ENCODE measurements at places on chromosomes 16 and 17.

GRCh38 chr17:4301066-4301465 is 37.3 kb upstream of the ANKFY1 start:
- no peaks in the 10 kb centered on the region for H3K27me3 ChIP-seq
- no peak overlapping the region for H3K4me3 ChIP-seq
- peaks cover 4% of the 10 kb centered on the region for H3K36me3 ChIP-seq
- peak overlapping the region; percentile 53 for H3K27ac ChIP-seq
- no peak for DNase-seq

DNA sequence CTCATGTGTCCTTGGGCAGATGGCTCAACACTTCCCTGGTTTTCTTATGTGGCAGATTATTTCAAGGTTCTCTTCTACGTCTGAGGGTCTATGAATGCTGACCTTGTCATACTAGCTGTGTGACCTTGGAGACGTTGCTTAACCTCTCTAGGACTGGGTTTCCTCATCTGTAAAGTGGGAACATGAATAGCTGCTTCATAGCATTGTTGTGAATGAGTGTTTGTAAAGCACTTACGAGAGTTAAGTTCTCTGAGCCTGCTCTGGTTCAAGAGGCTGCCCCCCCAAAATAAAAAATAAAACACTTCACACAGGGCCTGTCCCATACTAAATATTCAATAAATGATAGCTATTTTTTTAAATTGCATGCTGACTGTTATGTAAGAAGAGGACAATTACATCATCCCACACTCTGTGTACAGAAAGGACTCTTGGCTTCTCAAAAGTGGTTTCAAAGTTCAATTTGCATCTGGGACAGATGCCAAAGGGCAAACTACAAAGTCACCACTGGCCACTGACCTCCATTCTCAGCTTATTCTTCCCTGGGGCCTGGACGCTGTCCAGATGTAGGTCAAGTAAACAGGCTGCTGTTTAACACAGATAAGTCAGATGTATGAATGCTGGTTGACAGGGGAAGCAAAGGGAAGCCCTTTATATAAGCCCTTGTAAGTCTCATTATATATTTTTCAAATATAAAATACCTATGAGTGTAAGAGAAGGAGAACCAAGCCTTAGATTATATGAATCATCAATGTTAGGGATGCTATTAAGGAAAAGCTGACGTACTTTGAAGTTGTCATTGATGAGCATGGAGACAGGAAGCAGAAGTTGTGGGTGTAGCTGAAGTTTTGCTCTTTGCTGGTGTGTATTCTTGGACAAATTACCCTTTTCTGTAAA is 15.4 kb upstream of the NDEL1 start:
- no peak overlapping the region for H3K27ac ChIP-seq
- no peak overlapping the region for H3K4me3 ChIP-seq
- no peak for DNase-seq
- peaks cover 23% of the 10 kb centered on the region for H3K27me3 ChIP-seq
- no peaks in the 10 kb centered on the region for H3K36me3 ChIP-seq

- no peak overlapping the region for H3K27ac ChIP-seq
- no peaks in the 10 kb centered on the region for H3K27me3 ChIP-seq
- H3K4me1 ChIP-seq = peaks cover 3% of the 10 kb centered on the region
- no peak for DNase-seq
- H3K4me3 ChIP-seq = no peak overlapping the region
- H3K36me3 ChIP-seq = no peaks in the 10 kb centered on the region
Measured at GRCh38 chr17:27339836-27340550, 46.1 kb downstream of the WSB1 start.

DNA sequence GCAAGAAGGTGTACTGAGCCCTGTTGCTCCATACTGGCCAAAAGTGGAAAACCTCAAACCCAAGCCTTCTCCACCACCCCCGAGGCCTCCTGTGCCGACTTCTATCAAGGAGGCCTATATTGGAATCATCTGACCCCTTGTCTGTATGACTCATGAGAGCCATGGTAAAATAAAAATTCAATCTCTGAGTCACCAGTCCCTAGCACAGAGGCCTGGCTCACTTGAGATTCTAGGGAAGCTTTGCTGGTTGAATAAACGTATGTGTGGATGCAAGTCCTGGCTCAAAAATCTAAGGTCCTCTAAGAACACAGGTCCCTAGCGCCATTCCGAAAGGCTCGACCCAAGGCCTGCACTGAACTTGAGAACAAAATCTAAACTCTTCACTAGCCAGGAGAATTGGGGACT is 15.0 kb downstream of the NSMCE1 start:
- H3K27ac ChIP-seq = no peak overlapping the region
- DNase-seq = no peak
- peaks cover 7% of the 10 kb centered on the region for H3K36me3 ChIP-seq
- H3K4me1 ChIP-seq = peaks cover 4% of the 10 kb centered on the region
- no peaks in the 10 kb centered on the region for H3K27me3 ChIP-seq
- H3K4me3 ChIP-seq = no peak overlapping the region

- H3K36me3 ChIP-seq = no peaks in the 10 kb centered on the region
- H3K4me1 ChIP-seq = peaks cover 3% of the 10 kb centered on the region
- H3K27me3 ChIP-seq = peaks cover 9% of the 10 kb centered on the region
- no peak overlapping the region for H3K4me3 ChIP-seq
Measured at GRCh38 chr17:29215717-29216116, 30.9 kb upstream of the CRYBA1 start.

DNA sequence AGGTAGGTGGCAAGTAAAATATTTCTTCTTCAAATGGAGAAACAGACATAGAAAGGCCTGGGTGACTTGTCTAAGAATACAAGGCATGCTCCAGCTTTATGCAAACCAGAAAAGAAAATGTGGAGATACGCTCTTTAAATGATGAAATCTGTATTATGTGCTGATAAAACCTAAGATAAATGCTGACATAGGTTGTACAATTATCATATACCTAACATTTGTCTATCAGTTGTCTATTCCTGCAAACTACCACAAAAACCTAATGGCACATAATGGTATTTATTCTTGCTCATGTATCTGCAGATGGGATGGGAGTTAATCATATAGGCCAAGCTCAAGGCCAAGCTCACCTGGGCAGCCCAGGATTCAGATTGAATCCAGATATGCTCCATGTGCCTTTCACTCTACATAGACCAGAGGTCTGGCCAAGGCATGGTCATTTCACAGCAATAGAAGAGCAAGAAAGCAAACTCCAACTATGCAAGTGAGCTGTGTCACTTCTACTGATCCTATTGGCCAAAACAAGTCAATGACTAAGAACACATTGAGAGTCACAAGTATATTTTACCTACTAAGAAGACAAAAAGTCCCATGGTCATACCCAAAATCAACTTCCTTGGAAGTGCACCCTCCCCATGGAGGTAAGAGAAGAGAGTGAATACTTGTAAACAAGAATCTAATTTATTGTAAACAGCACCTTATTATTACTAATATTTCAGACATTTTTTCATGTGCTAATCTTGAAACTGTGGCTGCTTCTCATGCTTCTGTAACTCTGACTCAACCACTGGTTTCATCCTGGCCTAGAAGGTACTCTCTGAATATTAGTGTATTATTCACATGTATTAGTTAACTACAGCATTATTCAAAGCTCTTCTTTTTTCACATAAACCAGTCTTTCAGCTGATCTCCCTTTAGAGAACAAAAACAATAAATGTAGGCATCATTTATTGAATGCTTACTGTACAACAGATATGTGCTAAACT is 270.7 kb upstream of the SOX9 start:
- no peaks in the 10 kb centered on the region for H3K36me3 ChIP-seq
- peaks cover 3% of the 10 kb centered on the region for H3K27me3 ChIP-seq
- H3K27ac ChIP-seq = no peak overlapping the region

DNA sequence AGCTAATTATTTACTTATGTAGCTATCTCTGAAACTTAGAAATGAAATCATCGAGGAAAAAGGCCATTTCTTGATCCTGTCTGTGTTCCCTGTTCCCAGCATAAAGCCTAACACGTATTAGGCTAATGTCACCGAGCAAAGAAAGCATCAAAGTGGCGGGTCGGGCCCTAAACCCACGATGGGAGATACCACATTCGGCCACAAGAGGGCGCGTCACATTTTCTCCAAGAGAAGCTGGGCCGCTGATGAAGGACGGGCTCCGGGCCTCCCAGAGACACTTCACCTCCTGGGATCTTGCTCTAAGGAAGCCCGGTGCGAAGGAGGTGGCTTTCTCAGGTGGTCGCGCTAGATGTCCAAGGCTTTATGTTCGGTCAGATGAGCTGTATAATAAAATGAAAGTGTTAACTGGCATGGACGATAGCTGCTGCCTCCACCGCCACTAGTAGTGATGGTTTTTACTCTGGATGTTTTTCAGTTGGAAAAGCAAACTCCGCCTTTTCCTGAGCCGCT is 853 bp upstream of the PDK2 start:
- peaks cover 6% of the 10 kb centered on the region for H3K36me3 ChIP-seq
- peak overlapping the region; percentile 90 for H3K27ac ChIP-seq
- DNase-seq = peak; percentile 88

- no peaks in the 10 kb centered on the region for H3K27me3 ChIP-seq
- H3K4me1 ChIP-seq = peaks cover 9% of the 10 kb centered on the region
- DNase-seq = no peak
- peaks cover 3% of the 10 kb centered on the region for H3K36me3 ChIP-seq
- H3K27ac ChIP-seq = peak overlapping the region; percentile 33
Measured at GRCh38 chr16:84606081-84606875, 11.6 kb downstream of the COTL1 start.

DNA sequence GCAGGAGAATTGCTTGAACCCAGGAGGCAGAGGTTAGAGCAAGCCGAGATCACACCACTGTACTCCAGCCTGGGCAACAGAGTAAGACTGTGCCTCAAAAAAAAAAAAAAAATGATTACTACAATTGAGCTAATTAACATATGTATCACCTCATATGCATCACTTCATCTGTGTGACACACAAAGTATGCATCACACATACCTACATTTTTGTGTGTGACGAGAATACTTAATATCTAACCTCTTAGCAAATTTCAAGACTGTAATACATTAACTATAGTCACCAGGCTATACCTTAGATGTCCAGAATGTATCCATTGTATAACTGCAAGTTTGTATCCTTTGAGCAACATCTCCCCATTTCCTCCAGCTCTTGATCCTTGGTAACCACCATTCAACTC is 214.2 kb upstream of the MON1B start:
- no peak for DNase-seq
- H3K4me1 ChIP-seq = no peaks in the 10 kb centered on the region
- no peak overlapping the region for H3K4me3 ChIP-seq
- no peaks in the 10 kb centered on the region for H3K27me3 ChIP-seq
- no peaks in the 10 kb centered on the region for H3K36me3 ChIP-seq
- no peak overlapping the region for H3K27ac ChIP-seq

DNA sequence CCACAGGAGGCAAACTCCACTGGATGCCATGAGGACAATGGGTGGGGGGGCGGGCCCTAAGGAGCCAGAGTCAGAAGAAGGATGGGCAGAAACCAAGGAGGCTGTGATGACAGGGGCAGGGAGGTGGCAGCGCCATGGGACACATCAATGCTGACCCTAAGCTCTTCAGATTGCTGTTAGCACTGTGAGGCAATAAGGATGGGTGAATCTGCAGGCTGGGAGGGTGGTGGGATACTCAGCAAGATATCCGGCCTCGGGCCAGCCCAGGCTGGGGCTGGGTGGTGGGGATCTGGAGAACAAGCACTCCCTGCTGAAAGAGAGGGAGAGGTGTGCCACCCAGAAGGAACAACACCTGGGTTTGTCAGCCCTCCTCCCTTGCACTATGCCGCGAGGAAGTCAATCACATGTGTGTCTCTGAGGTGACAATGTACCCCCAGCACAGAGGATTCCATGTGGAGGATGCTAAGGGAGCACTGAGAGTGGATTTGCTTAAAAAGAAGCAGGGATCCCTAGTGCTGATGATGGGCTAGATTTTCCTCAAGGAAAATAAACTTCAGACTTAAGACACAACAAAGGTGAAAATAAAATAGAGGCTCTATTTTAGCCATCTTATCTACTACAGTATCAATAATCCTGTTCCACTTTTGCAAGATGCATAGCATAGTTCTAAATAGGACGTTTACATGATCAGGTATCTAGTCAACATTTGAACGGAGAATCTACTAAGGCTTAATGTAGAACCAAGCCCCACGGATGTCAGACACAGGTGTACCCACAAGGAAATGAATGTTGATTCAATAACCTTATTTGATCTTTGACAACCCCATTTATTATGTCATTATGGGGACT is 22.6 kb downstream of the SMPD3 start:
- H3K4me1 ChIP-seq = peaks cover 6% of the 10 kb centered on the region
- H3K36me3 ChIP-seq = no peaks in the 10 kb centered on the region
- no peak overlapping the region for H3K4me3 ChIP-seq
- no peak for DNase-seq
- H3K27ac ChIP-seq = no peak overlapping the region
- peaks cover 3% of the 10 kb centered on the region for H3K27me3 ChIP-seq

- no peaks in the 10 kb centered on the region for H3K27me3 ChIP-seq
- peaks cover 12% of the 10 kb centered on the region for H3K36me3 ChIP-seq
- peak overlapping the region; percentile 5 for H3K27ac ChIP-seq
- H3K4me1 ChIP-seq = peaks cover 4% of the 10 kb centered on the region
Measured at GRCh38 chr17:69042308-69042707, 18.4 kb downstream of the ABCA9 start.

- no peak for DNase-seq
- H3K36me3 ChIP-seq = peaks cover 4% of the 10 kb centered on the region
- peak overlapping the region; percentile 80 for H3K4me3 ChIP-seq
- H3K27me3 ChIP-seq = no peaks in the 10 kb centered on the region
Measured at GRCh38 chr16:67190448-67191399, 788 bp upstream of the EXOC3L1 start.

- no peaks in the 10 kb centered on the region for H3K4me1 ChIP-seq
- DNase-seq = no peak
- no peak overlapping the region for H3K4me3 ChIP-seq
- H3K27me3 ChIP-seq = peaks cover 14% of the 10 kb centered on the region
Measured at GRCh38 chr16:6131526-6132050, 1034.0 kb upstream of the EEF2KMT start.

GRCh38 chr16:14399378-14400284 is 230.4 kb downstream of the PARN start:
- H3K4me1 ChIP-seq = peaks cover 1% of the 10 kb centered on the region
- DNase-seq = no peak
- no peak overlapping the region for H3K4me3 ChIP-seq
- no peaks in the 10 kb centered on the region for H3K36me3 ChIP-seq
- no peaks in the 10 kb centered on the region for H3K27me3 ChIP-seq

DNA sequence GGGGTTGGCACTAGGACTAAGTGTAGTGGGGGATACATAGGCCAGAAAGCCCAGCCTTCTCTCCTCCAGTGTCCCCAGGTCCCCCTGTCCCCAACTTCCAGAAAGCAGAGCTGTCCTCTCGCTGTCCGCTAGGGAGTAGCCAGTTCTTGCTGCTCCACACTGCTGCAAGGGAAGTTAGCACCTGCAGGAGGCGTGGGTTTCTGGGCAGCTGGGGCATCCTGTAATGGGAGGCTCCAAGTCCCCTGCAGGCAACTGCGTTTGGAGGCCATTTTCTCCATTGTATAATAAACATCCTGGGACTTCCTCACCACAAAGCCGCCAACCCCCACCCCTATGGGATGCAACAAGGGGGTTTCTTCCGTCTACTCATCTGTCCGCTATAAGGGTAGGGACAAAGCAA is 1.7 kb downstream of the RPRML start:
- H3K27ac ChIP-seq = no peak overlapping the region
- DNase-seq = peak; percentile 69
- no peaks in the 10 kb centered on the region for H3K36me3 ChIP-seq
- H3K4me3 ChIP-seq = no peak overlapping the region

All from progenitor cell of endocrine pancreas (in vitro differentiated cells).